ENCODE measurements at places on chromosomes 5 and 9.

DNA sequence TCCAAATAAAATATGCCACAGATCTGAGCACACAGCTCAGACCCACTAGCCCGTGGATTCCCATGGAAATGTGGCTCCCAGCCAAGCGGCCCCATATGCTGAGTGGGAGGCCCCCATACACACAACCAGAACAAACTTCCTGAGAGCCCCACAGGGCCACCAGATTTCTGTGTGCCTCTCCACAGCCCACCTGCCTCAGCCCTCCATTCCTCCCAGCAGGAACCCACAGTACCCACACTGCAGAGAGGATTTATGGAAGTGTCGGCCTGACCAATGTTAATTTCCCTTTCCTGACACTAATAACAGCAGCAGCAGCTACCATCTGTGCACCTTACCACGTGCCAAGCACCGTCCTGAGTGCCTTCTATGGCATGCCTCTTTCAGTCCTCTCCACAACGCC, 99.3 kb upstream of the SPOCK1 start:
- no peak for DNase-seq

DNA sequence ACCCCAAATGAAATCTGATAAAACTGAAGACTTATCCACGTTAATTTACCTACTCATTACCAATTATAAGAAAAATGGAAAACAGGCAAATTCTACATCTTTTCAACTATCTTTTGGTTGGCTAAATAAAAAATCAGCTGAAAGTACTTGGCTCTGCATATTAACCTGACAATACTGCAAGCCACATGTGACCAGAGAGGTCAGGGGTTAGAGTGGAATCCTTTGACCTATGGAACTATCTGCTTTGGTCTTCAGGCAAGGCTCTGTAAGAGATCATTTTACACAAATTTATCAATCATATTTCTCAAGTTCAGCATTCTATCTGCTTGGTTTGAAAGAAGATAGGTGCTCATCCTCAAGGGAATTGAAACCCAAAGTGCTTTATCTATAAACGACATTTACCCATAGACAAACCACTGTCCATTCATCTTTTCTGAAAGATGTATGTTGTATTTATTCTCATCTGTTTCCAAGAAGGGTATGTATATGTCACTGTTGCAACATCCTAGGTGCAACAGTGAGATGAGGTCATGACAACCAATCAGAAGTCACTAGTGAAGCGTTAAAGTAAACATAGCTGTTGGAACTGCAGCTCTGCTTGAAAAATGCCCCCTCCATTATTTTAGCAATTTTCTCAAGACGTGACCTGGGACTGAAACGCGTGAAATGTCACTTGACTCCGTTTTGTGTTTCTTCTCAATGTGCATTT, 144.9 kb upstream of the POU5F2 start:
- no peak for DNase-seq

DNA sequence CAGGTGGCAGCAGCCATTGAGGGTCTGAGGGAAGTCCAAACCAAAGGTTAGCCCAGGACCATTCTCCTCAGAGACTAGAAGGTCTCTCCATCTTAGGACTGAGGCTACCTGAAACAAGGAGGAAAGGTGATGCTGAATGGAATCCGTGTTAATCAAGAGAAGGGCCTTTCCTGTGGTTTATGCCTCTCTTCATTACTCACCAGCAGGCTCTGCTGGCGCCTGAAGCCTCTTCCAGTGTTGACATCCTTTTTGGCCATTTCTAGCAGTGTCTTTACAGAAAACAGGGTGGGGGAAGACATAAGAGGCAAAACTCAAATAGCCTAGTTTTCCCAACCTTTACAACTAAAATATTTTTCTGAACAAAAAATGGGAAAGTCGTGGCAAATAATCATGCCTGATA, 98.0 kb downstream of the ENC1 start:
- DNase-seq: no peak

GRCh38 chr9:110290001-110290400, 33.7 kb upstream of the TXN start:
- DNase-seq: no peak

GRCh38 chr5:9297134-9297533, 248.7 kb downstream of the SEMA5A start:
- DNase-seq: no peak

All from stimulated activated CD4-positive, alpha-beta T cell treated with anti-CD3 and anti-CD28 coated beads, Interleukin-15, amount 100 ng/mL, for 1 hour (primary cell).